ENCODE measurements at places on chromosomes 7 and 10. TPM values are rescaled to one million over a fixed set of nuclear protein-coding genes. Genes with fewer than 3 reads are reported as not detected.

The CFAP43 gene
- 1.4 TPM for total RNA-seq

The CPA2 gene
- total RNA-seq = 0.49 TPM

The KIAA1549 gene
- total RNA-seq = 13.5 TPM

The MMP21 gene
- total RNA-seq = not detected

The UBE2D4 gene
- 9.3 TPM for total RNA-seq

The CCDC172 gene
- total RNA-seq = 0.19 TPM

The HILPDA gene
- 19.3 TPM for total RNA-seq

The TRIM4 gene
- 25.6 TPM for total RNA-seq

The FAM180A gene
- 11.3 TPM for total RNA-seq

All from motor neuron (in vitro differentiated cells).